ENCODE measurements at places on chromosomes 7 and 10.

- DNase-seq: no peak
Measured at GRCh38 chr10:120069700-120070099, 177.2 kb downstream of the SEC23IP start.

DNA sequence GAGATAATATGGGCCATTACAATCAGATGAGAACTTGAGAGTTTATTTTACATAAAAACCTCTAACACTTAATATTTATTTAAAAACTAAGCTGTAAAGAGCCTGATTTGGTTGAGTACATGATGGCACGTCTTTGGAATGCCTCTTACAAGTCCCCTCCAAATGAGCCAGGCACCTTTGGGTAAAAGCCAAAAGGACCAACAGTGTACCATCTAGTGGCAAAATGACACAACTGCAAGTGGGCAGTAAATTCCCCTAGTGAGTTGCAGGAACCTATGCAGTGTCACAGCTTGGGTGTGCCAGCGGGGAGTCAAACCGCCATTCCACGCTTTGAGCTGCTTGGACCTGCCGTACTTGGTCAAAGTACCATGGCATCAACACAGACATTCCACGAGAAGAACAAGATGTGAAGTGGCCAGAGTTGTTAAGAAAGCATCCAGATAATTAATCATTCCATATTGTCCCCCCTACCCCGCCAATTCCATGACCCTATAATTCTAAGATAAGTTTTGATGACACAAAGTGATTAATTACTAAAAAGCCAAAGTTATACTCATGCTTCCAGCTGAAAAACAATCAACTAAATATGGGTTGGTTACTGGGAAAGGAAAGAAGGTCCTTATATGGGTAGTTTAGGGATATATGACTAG, 115.2 kb downstream of the SORBS1 start:
- peak; percentile 44 for DNase-seq

DNA sequence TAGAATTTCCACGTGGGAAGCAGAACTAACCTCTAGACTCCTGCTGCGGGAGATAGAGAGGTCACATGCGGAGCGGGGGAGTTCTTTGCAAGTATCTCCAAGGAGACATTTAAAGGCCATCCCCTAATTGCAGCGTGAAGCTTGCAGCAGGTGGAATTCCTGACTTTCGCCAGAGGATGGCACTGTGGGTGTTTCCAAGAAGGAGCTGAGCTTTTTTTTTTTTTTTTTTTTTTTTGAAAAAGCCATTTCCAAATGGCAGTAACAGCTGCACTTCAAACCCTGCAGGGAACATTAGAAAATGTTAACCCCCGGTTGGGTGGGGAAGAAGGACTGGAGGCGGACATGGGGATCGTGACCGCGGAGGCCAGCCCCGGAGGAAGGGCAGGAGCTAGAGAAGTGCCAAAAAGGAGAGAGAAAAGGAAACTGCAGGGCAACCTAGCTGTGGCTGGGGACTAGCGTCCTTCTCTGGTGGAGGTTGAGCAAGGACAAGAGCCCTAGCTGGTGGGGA, 487.7 kb downstream of the TYW1 start:
- DNase-seq: peak; percentile 32

GRCh38 chr7:131359136-131359776, 31.6 kb downstream of the MKLN1 start:
- no peak for DNase-seq

- DNase-seq: no peak
Measured at GRCh38 chr10:102542800-102543418, 39.1 kb downstream of the SUFU start.

DNA sequence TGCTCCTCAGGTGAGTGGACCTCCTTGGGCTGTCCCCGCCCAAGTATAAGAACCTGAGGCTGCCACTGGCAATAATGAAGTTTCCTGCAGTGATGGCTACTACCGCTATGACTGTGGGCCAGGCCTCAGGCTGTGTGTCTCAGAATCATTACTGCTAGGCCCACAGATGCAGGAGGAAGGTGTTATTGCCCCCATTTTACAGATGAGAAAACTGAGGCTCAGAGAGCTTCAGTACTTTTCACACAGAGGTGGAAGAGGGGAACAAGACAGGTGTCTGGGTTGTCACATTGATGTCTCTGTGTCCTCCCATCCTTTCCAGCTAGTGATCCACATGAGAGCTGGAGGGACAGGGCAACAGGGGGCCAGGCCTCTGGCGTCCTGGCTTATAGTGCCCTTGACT, 155.2 kb downstream of the CDH23 start:
- no peak for DNase-seq

- DNase-seq: no peak
Measured at GRCh38 chr7:5088906-5089305, 43.2 kb downstream of the RBAK start.

GRCh38 chr7:20050241-20050966, 166.8 kb downstream of the MACC1 start:
- no peak for DNase-seq

- DNase-seq: no peak
Measured at GRCh38 chr10:13268841-13269240, 31.0 kb downstream of the PHYH start.

- DNase-seq: no peak
Measured at GRCh38 chr7:5553298-5553877, 129.8 kb upstream of the TNRC18 start.

- DNase-seq: no peak
Measured at GRCh38 chr7:101896316-101896715, 78.9 kb downstream of the CUX1 start.
